ENCODE measurements at places on chromosomes 13 and 19.

GRCh38 chr19:52922841-52923777 is at the start of gene ZNF888:
ZNF888 (minus strand) TSS chr19:52923428; CDS start chr19:52917873, 5,555 bp downstream.
- DNase-seq: peak; percentile 58

- peak; percentile 30 for DNase-seq
These were observed 557 bp downstream of the PSPC1 start for GRCh38 chr13:19782049-19782726.

DNA sequence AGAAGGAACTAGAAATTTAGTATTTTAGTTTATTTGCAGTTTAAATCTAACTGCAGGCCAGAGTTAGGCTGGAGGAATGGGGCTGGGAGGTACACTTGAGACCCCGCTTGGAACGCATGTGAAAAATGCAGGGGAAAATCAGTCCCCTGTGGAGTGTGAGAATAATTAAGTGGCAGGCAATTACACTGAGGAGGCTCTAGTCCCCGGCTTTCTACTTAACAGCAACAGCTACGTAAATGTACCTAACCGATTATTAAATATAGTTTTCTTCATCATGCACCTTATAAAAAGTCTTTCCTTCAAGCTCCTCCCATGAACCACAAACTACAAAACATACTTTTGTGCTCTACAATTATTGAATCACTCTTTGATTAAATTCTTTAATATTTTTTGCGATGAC is 804 bp downstream of the ZNF708 start:
- DNase-seq: peak; percentile 49

DNA sequence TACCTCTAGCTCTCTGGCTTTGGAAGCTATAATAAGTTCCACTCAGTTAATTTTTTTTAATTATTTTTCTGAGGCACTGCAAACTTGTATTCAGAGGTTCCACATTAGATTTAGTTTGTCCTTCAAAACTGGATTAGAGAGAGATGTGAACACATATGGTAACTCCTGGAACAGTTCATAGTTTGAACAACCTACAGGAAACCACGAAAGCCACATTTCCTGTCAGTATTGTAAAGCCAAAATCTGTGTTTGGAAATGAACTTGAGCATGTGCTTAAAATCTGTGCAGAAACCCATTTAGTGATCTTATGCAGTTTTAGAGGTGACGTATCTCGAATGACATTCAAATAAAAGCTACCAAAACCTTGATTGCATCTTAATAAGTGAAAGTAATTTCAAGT is 1952.0 kb downstream of the OLFM4 start:
- no peak for DNase-seq

DNA sequence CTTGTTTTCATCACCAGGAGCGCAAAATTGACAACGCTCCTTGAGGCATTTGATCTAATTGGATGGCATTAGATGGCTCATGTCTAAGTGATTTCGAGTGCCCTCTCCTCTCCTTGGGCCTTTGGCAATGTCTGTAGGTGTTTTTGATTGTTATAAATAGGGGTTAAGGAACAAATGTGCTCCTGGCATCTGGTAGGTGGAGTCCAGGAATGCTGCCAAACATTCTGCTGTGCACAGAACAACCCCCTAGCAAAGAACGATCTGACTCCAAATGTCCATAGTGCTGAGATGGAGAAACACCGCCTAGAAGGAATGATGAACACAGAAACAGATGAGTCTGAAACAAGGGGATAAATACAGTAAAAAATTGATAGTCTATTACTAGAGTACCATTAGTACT is 68.0 kb upstream of the C1QTNF9B start:
- DNase-seq: peak; percentile 51

DNA sequence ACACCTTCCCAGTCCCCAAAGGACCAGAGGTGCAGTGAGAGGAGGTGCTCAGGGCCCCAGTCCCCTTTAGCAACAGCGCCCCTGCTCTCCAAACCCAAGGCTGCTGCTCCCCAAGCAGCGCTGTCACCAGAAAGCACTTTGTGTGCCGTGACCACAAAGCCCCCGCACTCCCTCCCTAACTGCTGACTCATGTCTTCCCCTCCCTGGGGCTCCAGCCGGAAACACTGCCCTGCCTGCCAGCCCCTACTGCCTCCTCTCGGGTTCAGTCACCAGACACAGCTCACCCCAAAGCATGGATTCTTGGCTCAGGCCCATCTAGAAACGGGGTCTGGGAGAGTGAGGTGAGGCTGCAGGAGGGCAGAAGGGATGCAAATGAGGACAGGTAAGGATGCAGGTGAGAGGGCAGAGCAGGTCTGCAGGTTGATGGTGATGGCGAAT is 4.9 kb upstream of the TNFSF14 start:
- DNase-seq: peak; percentile 12

DNA sequence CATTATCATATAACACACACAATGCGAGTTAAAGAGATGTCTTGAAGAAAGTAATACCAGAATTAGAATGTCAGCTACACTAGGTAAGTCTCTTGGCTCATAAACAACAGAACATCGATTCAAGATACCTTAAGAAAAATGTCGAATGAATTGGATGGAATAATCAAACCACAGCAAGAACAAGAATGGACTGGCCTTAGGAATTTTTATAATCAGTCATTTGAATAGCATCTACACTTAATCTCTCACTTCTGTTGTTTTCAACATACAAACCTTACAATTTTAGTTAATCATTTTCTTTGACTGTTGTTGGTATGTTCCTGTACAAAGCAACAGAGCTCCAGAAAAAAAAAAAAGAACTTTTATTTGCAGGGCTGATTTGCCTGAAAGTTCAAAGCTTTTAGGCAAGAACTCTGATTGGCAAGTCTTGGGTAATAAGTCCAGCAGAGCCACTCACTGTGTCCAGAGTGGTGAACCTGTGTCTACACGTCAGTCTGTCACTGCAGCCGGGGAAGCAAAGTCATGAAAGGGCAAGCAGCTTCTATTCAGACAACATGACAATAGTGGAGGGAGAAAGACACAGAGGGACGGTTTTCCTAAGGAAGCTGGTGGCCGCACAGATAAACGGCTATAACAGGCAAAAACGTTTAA is 1026.1 kb upstream of the MIR17HG start:
- no peak for DNase-seq

- no peak for DNase-seq
These were observed 367.4 kb downstream of the MTUS2 start for GRCh38 chr13:29187584-29187983.

DNA sequence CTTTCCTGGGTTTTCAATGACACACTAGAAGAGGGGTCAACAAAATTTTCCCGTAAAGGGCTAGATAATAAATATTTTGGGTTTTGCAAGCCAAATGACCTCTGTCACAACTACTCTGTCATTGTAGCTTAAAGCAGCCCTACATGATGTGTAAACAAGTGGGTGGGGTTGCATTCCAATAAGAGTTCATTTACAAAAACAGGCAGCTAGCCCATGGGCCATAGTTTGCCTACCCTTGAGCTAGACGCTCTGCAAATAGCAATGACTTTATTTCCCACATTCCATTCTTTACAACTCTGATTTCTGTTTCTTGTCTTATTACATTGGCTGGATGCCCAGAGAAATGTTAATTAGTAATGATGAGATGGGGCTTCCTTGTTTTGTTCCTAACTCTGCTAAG is 76.0 kb downstream of the ZNF557 start:
- no peak for DNase-seq

GRCh38 chr19:29992233-29992867 is 50.3 kb downstream of the URI1 start:
- no peak for DNase-seq

- DNase-seq: no peak
These were observed 73.5 kb upstream of the GJB6 start for GRCh38 chr13:20305587-20305986.

GRCh38 chr13:73058432-73058735 is 421 bp upstream of the KLF5 start:
- DNase-seq: no peak

GRCh38 chr19:53041366-53041765 is 3.2 kb upstream of the ERVV-2 start:
- no peak for DNase-seq

- DNase-seq: no peak
These were observed 537.2 kb downstream of the LIG4 start for GRCh38 chr13:107678075-107678689.

GRCh38 chr19:14113762-14114414 is 3.7 kb downstream of the PRKACA start:
- no peak for DNase-seq

- no peak for DNase-seq
These were observed at the start of gene CTXN1 for GRCh38 chr19:7926021-7926726. CTXN1 (minus strand) TSS chr19:7926135; CDS start chr19:7925538, 597 bp downstream.

DNA sequence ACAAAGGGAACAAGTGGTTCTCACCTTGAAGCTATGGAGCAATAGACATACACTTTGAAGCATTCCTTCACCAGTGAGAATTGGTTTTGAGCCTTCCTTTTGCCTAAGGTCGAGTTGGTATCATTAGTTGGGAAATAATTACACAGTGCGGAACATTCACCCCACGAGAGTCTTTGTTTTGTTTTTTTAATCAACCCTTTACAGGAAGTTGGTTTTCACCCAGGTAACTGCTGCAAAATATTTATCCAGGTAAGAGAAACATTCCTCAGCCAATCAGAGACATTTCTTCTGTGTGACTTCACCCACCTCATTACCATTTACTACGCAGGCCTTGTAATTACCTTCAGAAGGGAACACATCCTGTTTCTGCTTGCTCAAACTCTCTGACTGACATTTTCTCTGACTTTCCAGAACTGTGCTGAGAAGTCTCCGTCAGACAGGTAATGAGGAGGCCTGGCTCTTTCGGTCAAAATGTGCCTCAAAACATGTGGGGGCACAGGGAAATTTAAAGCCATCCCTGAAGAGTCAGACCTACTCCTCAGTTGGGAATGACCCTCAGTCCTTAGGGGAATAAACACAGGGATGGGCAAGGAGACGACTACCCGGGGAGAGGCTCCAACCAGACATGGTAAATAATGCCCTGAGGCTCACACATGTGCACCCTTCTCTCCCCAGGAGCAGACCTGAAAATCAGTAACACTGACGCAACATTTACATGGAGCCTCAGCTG is 22.7 kb upstream of the SERP2 start:
- DNase-seq: no peak

GRCh38 chr19:3788996-3789778 is 3.0 kb upstream of the MATK start:
- DNase-seq: no peak

GRCh38 chr13:59494560-59494970 is 669.2 kb downstream of the DIAPH3 start:
- peak; percentile 21 for DNase-seq

GRCh38 chr19:49581007-49581508 is at the start of gene PRRG2:
PRRG2 (plus strand) TSS chr19:49581316; CDS start chr19:49583220, 1,904 bp downstream.
- no peak for DNase-seq

DNA sequence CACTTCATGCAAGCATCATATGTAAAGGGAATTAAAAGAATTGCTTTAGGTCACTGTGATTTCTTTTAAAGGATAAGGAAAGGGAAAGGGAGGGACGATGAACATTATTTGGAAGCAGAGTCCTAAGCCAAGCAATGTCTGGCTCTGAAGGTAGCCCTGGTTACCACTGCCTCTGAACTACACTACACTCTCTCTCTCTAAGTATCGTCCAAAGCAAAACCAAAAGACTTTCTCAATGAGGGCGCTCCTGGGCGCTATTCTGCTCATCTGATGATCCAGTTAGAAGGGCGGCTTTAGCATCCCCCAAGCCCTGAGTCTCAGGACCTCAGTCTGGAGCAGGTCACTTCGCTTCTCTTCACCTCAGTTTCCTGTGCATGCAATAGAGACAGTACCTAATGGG is 26.2 kb downstream of the FOXO1 start:
- no peak for DNase-seq

DNA sequence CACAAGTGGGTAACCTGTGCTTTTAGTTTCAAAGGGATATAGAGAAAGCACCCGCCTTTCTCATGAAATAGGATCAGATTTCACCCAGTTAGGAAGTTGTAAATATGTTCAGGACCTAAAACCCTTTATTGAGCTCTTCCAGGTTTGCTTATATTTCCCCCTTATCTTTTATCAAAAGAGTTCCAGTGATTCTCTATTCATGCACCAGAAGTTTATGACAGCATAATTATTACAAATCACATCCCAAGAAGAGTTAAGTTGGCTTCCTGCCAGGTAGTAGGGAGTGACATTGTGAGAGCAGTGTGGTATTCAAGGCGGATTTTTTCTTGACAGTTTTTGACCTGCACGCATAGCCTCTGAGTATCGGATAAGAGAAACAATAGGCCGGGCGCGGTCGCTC is 190.3 kb downstream of the STK24 start:
- DNase-seq: no peak

DNA sequence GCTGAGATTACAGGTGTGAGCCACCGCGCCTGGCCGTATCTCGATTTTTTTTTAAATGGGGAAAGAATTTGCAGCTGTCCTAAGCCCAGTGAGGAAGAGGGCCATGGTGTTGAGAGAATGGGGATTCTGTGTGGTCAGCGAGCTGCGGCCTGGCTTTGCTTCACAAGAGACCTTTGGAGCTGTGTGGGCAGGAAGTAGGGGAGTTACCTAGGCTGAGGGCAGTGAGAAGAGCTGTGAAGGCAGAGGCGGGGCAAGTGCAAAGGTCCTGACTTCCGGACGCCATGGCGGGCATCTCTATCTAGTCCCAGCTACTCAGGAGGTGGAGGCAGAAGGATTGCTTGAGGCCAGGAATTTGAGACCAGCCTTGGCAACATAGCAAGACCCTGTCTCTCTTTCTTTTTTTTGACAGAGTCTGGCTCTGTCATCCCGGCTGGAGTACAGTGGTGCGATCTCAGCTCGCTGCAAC is 4.9 kb downstream of the AP2A1 start:
- no peak for DNase-seq

GRCh38 chr13:27534108-27534980 is 84.0 kb upstream of the MTIF3 start:
- DNase-seq: no peak

- no peak for DNase-seq
These were observed 1216.0 kb downstream of the SLITRK5 start for GRCh38 chr13:88887045-88887662.

- DNase-seq: no peak
These were observed 24.9 kb downstream of the NFILZ start for GRCh38 chr19:8655340-8655709.

DNA sequence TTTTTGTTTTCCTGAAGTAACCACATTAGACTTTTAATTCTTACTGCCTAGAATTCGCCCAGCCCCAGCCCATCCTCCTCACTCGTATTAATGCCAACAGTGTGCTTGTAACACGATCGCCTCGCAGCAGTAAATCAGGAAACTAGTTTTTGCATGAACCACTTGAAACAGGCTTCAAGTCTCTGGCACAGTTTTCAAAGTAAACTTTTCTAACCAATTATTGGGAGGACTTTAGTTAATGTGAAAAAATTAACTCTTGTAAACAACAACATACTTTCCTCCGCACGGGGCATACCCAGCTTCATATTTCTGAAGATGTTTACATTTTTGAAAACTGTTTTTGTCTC is 39.2 kb downstream of the TNFRSF19 start:
- peak; percentile 28 for DNase-seq

DNA sequence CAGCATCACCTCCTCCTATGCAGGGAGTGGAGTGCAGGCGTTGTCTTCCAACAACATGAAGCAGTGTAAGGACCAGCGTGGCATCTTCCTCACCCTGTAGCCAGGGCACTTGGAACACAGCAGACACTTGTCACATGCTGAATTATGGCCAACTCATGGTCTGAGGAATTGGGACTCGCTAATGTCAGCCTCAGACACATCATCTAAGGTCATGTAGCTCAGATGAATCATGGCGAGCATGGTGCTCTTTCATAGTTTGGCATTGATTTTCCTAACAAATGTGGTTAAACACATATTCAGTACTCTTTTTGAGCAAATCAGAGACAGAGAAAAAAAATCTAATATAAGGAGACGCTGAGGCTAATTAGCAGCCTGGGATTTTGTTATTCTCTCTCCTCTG is 99.6 kb upstream of the SGCG start:
- no peak for DNase-seq
